ENCODE measurements at places on chromosomes 7 and 10.

DNA sequence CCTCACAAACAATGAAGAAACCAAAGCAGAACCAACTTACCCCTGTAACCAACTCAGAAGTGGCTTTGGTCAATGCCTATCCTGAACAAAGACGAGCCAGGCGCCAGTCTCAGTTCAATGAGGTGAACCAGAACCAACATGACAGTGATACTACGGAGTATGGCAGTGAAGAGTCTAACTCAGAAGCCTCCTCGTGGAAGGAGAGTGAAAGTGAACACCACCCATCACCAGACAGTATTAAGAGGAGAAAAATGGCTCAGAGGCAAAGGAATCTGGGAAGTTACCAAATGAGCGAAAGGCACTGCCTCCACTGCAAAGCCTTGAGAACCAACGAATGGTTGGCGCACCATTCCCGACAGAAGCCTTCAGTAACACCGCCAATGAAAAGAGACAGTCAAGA lies 8.4 kb downstream of the SSMEM1 start:
- no peak overlapping the region for H3K4me3 ChIP-seq
- no peak overlapping the region for H3K27ac ChIP-seq
- 0 out of 2 replicates have a peak, but pooled peaks cover 1% of the 10 kb centered on the region for H3K4me1 ChIP-seq
- no peak for DNase-seq
- H3K36me3 ChIP-seq: no peaks in the 10 kb centered on the region
- no peaks in the 10 kb centered on the region for H3K27me3 ChIP-seq

- H3K4me1 ChIP-seq: no peaks in the 10 kb centered on the region
- no peaks in the 10 kb centered on the region for H3K27me3 ChIP-seq
- peaks cover 5% of the 10 kb centered on the region for H3K36me3 ChIP-seq
- H3K27ac ChIP-seq: no peak overlapping the region
- H3K4me3 ChIP-seq: no peak overlapping the region
Observed at GRCh38 chr7:141659501-141659900, 42.5 kb downstream of the DENND11 start.

DNA sequence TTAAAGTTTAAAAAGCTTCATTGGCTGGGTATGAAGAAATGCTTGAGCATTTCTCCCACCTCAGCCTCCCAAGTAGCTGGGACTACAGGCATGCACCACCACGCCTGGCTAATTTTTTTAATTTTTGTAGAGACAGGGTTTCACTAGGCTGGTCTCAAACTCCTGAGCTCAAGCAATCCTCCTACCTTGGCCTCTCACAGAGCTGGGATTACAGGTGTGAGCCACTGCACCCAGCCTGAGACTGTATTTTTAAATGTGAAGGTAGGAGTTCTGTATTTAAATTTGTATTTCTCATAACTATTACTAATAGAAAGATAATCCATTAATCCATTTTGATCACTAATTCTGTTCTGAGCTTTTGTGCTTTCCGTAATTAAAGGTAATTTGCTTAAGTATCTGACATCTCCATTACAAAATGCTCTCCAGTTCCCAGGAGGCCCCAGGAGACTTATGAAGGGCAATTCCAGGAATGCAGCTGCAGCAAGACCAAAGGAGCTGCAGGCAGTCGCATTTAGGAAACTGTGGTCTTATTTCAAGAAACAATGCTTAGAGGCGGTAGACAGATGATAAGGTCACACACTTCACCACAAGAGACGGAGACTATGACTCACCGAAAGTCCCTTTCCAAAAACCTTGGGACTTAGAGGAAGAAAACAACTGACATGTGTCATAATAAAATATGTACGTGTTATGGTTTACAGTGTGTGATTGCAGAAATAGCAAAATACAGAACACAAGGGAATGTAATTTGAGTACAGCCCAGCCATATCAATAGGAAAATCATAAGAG lies 23.3 kb downstream of the YAE1 start:
- peaks cover 34% of the 10 kb centered on the region for H3K4me1 ChIP-seq
- peak; percentile 87 for DNase-seq
- no peaks in the 10 kb centered on the region for H3K27me3 ChIP-seq

DNA sequence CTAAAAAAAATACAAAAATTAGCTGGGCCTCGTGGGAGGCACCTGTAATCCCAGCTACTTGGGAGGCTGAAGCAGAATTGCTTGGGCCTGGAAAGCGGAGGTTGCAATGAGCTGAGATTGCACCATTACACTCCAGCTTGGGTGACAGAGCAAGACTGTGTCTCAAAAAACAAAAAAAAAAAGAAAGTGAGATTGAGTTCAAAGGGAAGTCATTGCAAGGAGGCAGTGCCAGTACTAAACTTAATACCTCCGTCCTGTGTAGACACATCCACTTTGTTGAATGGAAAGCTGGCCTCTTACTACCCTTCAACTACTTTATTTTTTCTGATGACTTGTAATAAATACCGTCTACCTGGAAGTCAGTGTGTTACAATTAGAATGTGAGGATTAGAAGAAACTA lies 31.0 kb downstream of the AHCYL2 start:
- H3K4me1 ChIP-seq: 0 out of 2 replicates have a peak, but pooled peaks cover 8% of the 10 kb centered on the region
- H3K27me3 ChIP-seq: no peaks in the 10 kb centered on the region
- H3K36me3 ChIP-seq: no peaks in the 10 kb centered on the region
- DNase-seq: no peak

DNA sequence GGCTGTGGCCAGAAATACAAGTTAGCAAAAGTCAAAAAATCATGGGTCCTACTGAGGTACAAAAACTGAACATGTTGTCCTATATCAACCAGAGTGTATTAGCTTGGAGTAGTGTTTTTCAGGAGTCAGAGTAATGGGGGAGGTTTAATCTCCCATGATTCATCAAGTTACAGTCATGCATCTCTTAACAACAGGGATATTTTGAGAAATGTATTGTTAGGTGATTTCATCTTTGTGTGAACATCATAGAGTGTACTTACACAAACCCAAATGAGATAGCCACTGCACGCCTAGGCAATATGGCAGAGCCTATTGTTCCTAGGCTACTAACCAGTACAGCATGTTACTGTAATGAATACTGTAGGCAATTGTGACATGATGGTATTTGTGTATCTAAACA lies 14.9 kb upstream of the TES start:
- peaks cover 52% of the 10 kb centered on the region for H3K4me1 ChIP-seq
- peak overlapping the region; percentile 28 for H3K27ac ChIP-seq
- peak; percentile 73 for DNase-seq
- H3K27me3 ChIP-seq: no peaks in the 10 kb centered on the region
- no peak overlapping the region for H3K4me3 ChIP-seq

- peaks cover 40% of the 10 kb centered on the region for H3K27me3 ChIP-seq
- H3K36me3 ChIP-seq: no peaks in the 10 kb centered on the region
- DNase-seq: no peak
- H3K4me1 ChIP-seq: peaks cover 9% of the 10 kb centered on the region
- H3K27ac ChIP-seq: no peak overlapping the region
- H3K4me3 ChIP-seq: no peak overlapping the region
Observed at GRCh38 chr10:75281974-75282373, 46.2 kb upstream of the COMTD1 start.

- H3K36me3 ChIP-seq: no peaks in the 10 kb centered on the region
- H3K27ac ChIP-seq: peak overlapping the region; percentile 33
- DNase-seq: peak; percentile 30
- H3K4me1 ChIP-seq: peaks cover 81% of the 10 kb centered on the region
- no peaks in the 10 kb centered on the region for H3K27me3 ChIP-seq
Observed at GRCh38 chr7:80150611-80151273, 16.1 kb downstream of the GNAI1 start.

All from GM23248 (cell line).